Stromal cell of bone marrow (primary cell): ENCODE measurements at places on chromosomes 12 and 14.
A peak's percentile ranks its signal among the peaks of the same experiment; 100 is the strongest.

DNA sequence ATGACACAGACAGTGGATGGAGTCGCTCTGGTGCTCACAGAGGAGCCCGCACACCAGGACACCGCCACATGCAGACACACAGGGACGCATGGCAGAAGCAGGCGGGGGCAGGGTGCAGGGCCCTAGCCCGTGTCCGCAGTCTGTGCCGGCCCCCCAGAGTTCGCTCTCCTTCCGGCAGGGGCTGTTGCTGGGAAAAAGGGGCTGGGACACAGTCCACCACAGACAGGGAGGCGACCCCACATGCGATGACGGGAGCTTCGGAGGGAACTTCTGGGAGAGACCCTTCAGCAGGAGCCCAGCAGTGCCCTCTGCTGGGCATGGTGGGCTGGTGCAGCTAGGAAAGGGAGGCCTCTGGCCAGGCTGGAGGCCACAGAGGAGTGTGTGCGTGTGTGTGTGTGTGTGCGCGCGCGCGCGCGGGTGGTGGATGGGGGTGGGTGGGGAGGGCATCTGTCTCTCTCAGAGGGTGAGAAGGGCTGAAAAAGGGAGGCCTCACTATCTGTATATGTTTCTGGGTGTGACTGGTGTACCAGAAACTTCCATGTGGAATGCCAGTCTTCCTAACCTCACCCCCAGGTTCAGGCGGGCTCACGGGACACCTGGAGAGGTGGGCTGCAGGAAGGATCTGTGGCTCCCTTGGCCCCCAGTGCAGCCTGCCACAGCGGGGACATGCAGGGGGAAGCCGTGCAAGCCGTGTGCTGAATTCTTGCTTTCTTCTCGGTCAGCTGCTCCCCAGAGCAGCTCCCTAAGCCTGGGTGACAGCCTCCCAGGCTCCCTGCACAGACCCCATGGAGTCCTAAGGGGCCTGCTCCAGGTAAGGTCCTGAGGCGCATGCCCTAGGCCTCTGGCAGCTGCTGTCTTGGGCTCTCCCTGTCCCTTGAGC is 60.7 kb downstream of the PLEKHG3 start:
- peak; percentile 35 for DNase-seq

DNA sequence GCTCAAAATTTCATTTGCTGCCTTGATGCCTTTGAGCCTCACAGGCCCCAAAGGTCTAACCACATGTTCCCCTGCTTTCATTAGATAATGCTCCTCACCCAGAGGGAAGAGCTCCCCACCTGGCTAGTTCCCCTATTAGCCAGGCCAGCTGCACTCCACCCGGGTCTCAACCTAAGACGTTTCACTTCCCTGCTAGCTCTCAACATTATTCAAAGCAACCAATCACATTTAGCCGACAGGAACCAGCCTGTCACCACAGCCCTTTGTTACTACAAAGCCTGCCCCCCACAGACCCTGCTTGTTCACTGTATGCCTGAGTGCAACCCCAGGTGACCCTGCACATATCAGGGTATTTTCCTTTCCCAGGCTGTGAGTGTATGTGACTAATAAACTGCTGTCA is 78.6 kb downstream of the SLC15A5 start:
- DNase-seq, result no peak

- DNase-seq, result no peak
These were observed 8.9 kb upstream of the TAC3 start for GRCh38 chr12:57025196-57025595.

DNA sequence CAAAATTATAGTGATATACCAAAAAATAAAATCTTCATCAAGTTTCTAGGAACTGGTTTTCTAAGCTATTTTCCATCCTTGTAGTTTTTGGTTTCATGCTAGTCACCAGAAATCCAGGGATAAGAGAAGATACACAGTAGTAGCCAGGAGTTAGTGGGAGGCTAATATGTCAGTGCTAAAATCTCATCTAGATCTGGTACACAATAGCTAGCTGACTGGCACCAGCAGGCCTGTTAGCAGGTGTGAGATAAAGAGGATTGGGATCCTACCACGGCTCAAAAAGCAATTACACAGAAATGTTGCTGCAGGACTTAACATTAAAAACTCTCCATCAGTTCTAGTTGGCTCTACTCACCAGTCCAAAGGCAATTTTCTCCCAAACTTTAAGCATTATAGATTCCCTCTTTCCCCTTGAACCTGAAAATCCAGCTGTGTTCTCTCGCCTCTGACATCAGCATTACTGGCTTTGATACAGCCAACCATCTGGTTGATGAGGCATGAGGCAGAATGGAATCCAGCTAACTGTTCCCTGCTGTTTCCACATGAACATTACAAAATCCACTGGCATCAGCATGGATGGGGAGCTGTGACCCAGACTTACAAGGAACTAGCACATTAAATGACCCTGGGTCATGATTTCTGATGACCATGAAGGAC is 41.8 kb upstream of the CCDC196 start:
- DNase-seq, result no peak

GRCh38 chr12:32598688-32599087 is 80.4 kb upstream of the DNM1L start:
- DNase-seq, result no peak

DNA sequence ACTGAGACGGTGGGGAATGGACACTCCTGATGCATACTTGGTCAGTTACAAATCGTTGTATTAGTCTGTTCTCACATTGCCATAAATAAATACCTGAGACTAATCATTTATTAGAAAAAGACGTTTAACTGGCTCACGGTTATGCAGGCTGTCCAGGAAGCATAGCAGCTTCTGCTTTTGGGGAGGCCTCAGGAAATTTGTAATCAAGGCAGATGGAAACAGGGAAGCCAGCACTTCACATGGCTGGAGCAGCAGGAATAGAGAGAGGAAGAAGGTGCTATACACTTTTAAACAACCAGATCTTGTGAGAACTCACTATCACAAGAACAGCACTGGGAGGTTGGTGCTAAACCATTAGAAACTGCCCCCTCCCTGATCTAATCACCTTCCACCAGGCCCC is 418.2 kb downstream of the FLRT2 start:
- DNase-seq, result no peak

DNA sequence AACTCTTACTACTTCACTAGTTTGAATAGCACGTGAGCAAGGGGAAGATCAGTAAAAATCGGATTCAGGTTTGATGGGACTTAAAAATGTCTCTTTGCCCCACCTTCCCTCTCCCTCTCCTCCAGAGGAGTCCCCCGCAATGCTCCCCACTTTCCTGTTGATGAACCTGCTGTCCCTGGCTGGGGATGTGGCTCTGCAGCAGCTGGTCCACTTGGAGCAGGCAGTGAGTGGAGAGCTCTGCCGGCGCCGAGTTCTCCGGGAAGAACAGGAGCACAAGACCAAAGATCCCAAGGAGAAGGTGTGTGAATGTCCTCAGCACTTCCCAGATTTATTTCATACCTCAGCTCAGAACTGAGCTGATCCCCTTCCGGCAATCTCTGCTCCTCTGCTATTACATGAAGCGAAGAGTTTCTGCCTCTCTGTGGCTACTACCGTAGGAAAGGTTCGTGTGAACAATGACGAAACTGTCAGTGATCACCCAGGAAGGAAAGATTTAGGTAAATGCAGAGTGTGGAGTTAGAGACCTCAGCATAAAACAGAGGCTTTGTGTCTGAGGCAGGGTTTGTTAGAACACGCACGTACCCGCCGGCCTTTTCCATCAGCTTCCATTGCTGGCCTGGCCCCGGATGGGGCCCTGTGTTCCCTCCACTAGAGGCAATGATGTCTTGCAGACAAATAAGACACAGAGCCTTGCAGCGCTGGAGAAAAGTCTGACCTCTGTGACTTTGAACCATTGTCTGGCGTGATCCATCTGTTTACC is 7.4 kb upstream of the GAPDH start:
- DNase-seq, result no peak

GRCh38 chr12:84874125-84874824 is 38.3 kb downstream of the SLC6A15 start:
- DNase-seq, result peak; percentile 26

GRCh38 chr12:126019385-126019784 is 954.1 kb downstream of the AACS start:
- DNase-seq, result no peak

- no peak for DNase-seq
These were observed 10.8 kb downstream of the RBM19 start for GRCh38 chr12:113955109-113955970.

DNA sequence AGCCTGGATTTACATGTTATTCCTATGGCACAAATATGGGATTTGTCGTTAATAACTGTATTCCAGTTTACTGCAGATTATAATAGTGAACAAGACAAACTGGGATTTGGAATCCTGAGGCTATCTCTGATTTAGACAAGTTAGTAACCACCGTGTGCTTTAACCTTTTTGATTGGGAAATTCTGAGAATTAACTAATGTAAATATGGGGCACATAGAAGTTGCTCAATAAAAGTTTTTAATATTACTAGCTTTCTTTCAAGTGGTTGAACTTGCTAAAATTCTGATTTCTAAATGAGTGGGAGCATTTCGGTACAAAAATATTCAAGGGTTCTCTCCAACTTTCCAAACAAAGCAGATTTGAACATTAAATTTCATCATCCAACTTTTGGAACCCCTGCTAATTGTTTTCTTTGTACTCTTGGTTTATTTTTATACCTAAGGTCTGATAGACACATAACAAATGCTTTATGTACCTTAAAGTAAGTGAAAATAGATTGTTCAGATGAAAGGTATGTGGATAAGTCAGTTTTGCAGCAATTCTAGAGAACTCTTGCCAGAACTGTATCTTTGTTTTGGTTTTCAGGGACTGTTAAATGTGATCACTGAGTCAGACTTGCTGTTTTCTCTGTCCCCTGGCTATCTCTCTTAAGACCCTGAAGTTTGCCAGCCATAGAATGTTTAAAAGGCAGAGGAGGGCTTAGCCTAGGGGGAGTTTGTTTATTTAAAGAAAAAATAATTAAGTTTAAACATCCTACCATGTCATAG is 57.5 kb downstream of the FRS2 start:
- DNase-seq, result peak; percentile 28

- DNase-seq, result peak; percentile 22
These were observed 71.4 kb downstream of the MNAT1 start for GRCh38 chr14:60805841-60806430.

GRCh38 chr12:2507814-2508213 is 287.0 kb upstream of the FKBP4 start:
- DNase-seq, result no peak

GRCh38 chr12:57852620-57853500 is 6.3 kb upstream of the CTDSP2 start:
- no peak for DNase-seq

- DNase-seq, result no peak
These were observed 222.3 kb downstream of the RAD51B start for GRCh38 chr14:68041876-68042354.

GRCh38 chr14:60051721-60052221 is 40.0 kb upstream of the PCNX4 start:
- DNase-seq, result peak; percentile 20

- no peak for DNase-seq
These were observed 34.6 kb upstream of the MEG3 start for GRCh38 chr14:100791348-100791735.

- DNase-seq, result peak; percentile 87
These were observed 171.9 kb downstream of the PRKCH start for GRCh38 chr14:61493239-61493638.

- no peak for DNase-seq
These were observed 13.6 kb downstream of the BCL7A start for GRCh38 chr12:122035292-122035691.

- no peak for DNase-seq
These were observed at the start of gene HHIPL1 for GRCh38 chr14:99644723-99645544. HHIPL1 (plus strand) TSS chr14:99645129; CDS start chr14:99645208, 79 bp downstream.

- no peak for DNase-seq
These were observed 498 bp downstream of the RACGAP1 start for GRCh38 chr12:50024805-50025186.

GRCh38 chr14:22657861-22658260 is 13.7 kb upstream of the OR6J1 start:
- no peak for DNase-seq

DNA sequence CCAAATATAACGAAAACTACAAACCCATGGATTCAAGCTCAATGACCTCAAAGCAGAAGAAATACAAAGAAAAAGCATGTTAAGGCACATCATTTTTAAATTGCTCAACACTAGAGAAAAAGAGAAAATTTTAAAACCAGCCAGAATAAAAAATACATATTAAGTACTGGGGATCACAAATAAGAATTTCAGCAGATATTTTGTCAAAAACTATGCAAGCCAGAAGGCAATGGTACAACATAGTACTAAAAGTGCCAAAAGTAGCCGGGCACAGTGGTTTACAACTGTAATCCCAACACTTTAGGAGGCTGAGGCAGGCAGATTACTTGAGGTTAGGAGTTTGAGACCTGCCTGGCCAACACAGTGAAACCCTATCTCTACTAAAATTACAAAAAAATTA is 10.2 kb downstream of the SGPP1 start:
- no peak for DNase-seq

DNA sequence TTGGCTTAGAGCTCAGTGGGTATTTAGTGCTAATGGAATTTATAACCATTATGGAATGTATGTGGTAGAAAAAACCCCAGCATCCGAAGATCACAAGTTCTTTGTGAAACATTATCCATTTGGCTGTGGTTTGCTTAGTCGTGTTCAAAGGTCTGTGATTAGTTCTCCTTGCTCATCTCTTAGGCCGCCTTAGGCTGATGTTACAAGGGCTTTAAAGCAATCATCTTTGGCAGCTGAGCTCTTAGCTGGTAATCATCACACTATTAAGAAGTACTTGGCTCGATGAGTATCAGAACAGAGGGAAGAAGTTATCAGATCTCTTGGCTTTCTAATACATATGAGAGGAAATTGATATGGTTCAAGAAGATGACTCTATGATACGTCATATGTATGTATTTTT is 124.1 kb upstream of the E2F7 start:
- peak; percentile 57 for DNase-seq

DNA sequence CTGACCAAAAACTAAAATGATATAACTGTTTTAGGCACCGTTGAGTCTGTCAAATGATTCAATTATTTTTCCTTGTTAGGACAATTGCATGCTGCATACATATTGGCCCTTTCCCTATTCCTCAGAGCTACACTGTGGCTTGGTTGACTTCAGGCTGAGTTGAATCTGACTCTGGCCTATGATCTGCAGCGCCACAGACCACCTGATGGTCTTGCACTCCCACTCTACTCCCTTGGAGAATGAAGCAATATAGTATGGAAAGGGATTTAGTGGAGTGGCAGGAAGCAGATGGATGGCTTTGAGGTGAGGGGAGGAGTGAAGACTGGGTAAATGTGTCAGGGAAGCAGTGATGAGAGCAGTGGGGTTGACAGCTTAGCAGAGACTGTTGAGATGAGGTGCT is 579.0 kb upstream of the STXBP6 start:
- DNase-seq, result no peak

GRCh38 chr12:13094367-13094766 is 9.1 kb downstream of the GSG1 start:
- DNase-seq, result no peak
